Upper lobe of right lung (tissue), 1 donor: ENCODE measurements at places on chromosomes 7 and 10. TPM values are rescaled to one million over a fixed set of nuclear protein-coding genes. Genes with fewer than 3 reads are reported as not detected.

DNA sequence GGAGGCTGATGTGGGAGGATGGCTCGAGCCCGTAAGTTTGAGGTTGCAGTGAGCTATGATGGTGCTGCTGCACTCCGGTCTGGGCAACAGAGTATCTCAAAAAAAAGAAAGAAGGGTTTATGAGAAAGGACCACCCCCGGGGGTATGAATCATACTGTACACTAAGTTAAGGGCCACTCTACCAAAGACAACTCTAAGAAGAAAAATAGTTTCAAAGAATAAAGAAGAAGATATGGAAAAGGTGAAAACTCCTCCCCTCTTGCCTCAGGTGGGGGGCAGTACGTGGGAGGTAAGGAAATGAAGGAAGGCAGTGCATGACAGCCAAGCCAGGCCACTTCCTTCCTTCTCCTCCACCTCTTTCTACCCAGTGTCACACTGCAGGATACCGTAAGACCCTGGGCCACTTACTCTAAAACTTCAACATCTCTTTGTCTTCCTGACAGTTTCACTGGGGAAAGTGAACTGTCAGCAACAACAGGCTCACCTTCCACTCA is 61.3 kb downstream of the PIP4K2A start:
- H3K4me3 ChIP-seq, result no peak overlapping the region
- peaks cover 76% of the 10 kb centered on the region for H3K4me1 ChIP-seq
- DNase-seq, result no peak

DNA sequence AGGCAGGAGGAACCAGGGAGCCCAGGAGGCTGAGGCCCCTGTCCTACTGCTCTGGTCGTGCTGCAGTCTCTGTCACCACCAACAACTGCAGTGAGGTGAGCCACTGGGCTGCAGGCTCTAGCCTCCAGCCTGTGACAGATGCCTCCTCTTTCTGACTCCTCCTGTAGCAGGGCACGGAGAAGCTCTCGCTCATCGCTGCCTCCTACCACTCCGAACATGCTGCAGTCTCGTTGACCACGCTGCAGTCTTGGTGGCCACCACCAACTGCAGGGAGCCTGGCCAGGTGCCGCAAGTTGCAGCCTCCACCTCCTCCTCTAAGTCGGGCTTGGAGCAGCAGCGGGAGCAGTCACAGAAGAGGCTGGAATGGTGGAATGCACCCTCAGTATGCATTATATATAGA is 22.1 kb upstream of the VOPP1 start:
- H3K36me3 ChIP-seq, result no peaks in the 10 kb centered on the region
- no peaks in the 10 kb centered on the region for H3K27me3 ChIP-seq
- no peak overlapping the region for H3K4me3 ChIP-seq
- no peaks in the 10 kb centered on the region for H3K4me1 ChIP-seq

DNA sequence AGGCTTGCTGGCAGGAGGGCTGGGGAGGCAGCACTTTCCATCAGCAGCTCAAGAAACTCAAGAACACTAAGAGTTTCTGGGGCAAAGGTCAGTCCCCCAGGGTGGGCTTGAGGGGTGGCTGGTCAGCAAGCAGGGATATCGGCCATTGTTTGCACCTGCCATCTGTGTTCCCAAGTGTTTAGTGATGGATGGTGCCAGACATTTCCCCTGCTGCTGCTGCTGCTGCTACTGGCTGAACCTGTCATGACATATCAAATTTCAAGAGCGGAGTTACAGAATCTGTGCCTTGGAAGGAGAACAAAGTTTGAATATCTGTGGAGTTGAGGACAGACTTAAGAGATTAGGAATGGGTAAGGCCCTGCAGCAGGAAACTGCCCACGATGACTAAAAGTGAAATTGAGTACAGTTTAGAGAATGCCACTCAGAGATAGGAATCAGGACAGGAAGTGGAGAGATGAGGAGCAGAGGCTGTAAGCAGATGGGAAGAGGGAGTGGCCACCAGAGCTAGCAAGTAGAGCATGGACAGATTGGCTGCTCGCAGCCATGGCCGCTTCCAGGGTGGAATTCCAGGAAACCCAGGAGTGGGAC is 39.2 kb upstream of the PPP1R3C start:
- H3K36me3 ChIP-seq, result no peaks in the 10 kb centered on the region
- no peak overlapping the region for H3K4me3 ChIP-seq
- no peak overlapping the region for H3K27ac ChIP-seq
- H3K4me1 ChIP-seq, result no peaks in the 10 kb centered on the region
- H3K27me3 ChIP-seq, result no peaks in the 10 kb centered on the region

GRCh38 chr10:111273635-111274034 is 196.8 kb downstream of the ADRA2A start:
- no peaks in the 10 kb centered on the region for H3K27me3 ChIP-seq
- H3K27ac ChIP-seq, result no peak overlapping the region
- H3K4me1 ChIP-seq, result no peaks in the 10 kb centered on the region
- H3K36me3 ChIP-seq, result no peaks in the 10 kb centered on the region
- no peak overlapping the region for H3K4me3 ChIP-seq
- no peak for DNase-seq

DNA sequence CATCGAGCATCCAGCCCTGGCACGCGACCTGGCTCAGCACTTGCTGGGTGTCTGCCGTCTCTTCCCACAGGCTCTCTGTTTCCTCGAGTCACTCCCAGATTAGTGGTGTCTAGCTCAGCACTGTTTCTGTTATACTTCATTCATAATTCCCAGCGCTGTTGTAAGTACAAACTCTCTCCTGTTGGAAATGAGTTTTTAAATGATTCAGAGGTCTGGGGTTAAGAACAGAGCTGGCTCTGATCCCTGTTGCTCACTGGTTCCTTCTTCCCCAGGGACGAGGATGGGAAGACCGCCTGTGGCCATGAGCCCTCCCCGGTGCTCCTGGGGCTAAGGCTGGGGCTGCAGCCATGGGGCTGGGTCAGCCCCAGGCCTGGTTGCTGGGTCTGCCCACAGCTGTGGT is 17.3 kb upstream of the C10orf95 start:
- no peaks in the 10 kb centered on the region for H3K27me3 ChIP-seq
- no peak for DNase-seq
- peaks cover 5% of the 10 kb centered on the region for H3K36me3 ChIP-seq
- no peak overlapping the region for H3K4me3 ChIP-seq
- H3K27ac ChIP-seq, result peak overlapping the region; percentile 60
- H3K4me1 ChIP-seq, result peaks cover 4% of the 10 kb centered on the region

DNA sequence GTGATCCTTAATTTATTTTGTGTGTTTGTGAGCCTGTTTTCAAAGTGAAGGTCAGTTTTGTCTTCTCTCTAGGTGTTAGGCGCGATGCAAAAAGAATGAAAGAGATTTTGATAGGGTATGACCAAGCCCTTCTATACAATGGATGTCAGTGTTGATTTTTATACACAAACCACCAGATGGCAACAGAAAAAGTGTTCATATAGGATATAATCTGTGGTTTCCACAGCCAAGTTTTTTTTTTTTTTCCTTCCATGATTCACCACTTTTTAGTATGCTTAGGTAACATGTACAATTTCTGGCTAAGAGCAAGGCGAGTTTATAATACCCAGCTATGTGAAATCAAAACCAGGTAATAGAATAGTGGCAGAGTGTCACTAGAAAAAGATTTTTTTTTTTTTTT is 8.1 kb downstream of the SDK1 start:
- no peaks in the 10 kb centered on the region for H3K4me1 ChIP-seq
- DNase-seq, result no peak
- no peaks in the 10 kb centered on the region for H3K36me3 ChIP-seq
- no peak overlapping the region for H3K4me3 ChIP-seq
- H3K27ac ChIP-seq, result no peak overlapping the region

DNA sequence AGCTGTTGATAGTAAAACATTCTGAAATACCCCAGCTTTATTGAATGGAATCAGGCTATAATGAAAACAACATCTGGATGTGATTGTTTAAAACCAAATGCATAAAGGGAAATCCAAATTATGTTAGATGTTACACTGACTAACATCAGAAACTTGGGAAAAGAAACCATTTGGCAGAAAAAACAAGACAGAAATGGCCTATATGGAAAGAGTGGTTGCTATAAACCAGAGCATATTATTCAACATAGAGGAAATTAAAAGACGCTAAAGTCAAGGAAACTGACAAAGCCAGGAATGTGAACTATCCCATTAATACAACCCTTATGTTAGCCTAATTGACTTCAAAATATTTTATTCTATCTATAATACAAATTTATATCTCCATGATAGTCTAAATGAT is 53.0 kb upstream of the CABCOCO1 start:
- no peak overlapping the region for H3K4me3 ChIP-seq
- no peak overlapping the region for H3K27ac ChIP-seq
- peaks cover 11% of the 10 kb centered on the region for H3K4me1 ChIP-seq

DNA sequence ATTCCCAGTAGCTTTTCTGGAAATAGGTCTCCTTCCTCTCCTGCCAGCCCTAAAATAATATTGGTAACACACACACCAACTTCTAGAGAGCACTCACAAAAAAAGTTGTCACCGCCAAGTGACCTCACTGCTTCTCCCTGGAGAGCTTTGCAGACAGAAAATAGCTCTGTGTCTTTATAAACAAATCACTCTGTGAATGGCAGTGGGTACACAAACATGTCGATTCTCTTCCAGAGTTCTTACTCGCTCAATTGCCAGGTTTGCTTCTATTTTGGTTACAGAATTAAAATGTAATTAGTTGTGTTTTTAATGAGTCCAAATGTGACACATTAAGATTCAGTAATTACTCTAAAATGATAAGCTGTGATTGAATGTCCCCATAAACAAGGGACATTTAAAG is 649.2 kb upstream of the C7orf33 start:
- no peaks in the 10 kb centered on the region for H3K27me3 ChIP-seq
- DNase-seq, result no peak
- H3K36me3 ChIP-seq, result no peaks in the 10 kb centered on the region
- no peak overlapping the region for H3K4me3 ChIP-seq
- no peaks in the 10 kb centered on the region for H3K4me1 ChIP-seq

GRCh38 chr7:151743481-151743983 is 133.4 kb downstream of the PRKAG2 start:
- no peaks in the 10 kb centered on the region for H3K27me3 ChIP-seq
- peaks cover 36% of the 10 kb centered on the region for H3K4me1 ChIP-seq
- DNase-seq, result no peak
- H3K27ac ChIP-seq, result no peak overlapping the region
- H3K36me3 ChIP-seq, result no peaks in the 10 kb centered on the region
- no peak overlapping the region for H3K4me3 ChIP-seq

- no peak overlapping the region for H3K27ac ChIP-seq
- no peaks in the 10 kb centered on the region for H3K4me1 ChIP-seq
- H3K4me3 ChIP-seq, result no peak overlapping the region
- DNase-seq, result no peak
These were observed 182.0 kb downstream of the CUX1 start for GRCh38 chr7:101999393-101999792.

- H3K27ac ChIP-seq, result peak overlapping the region; percentile 31
- no peaks in the 10 kb centered on the region for H3K4me1 ChIP-seq
- H3K36me3 ChIP-seq, result no peaks in the 10 kb centered on the region
- H3K4me3 ChIP-seq, result no peak overlapping the region
- DNase-seq, result no peak
- H3K27me3 ChIP-seq, result no peaks in the 10 kb centered on the region
These were observed 14.7 kb downstream of the CALCR start for GRCh38 chr7:93559639-93560491.

GRCh38 chr10:104622598-104623209 is 18.4 kb upstream of the SORCS3 start:
- no peaks in the 10 kb centered on the region for H3K4me1 ChIP-seq
- no peak overlapping the region for H3K4me3 ChIP-seq
- H3K36me3 ChIP-seq, result no peaks in the 10 kb centered on the region
- no peak overlapping the region for H3K27ac ChIP-seq
- DNase-seq, result no peak

- peak; percentile 87 for DNase-seq
- peak overlapping the region; percentile 69 for H3K4me3 ChIP-seq
- H3K27ac ChIP-seq, result peak overlapping the region; percentile 89
- H3K4me1 ChIP-seq, result peaks cover 46% of the 10 kb centered on the region
- no peaks in the 10 kb centered on the region for H3K36me3 ChIP-seq
- H3K27me3 ChIP-seq, result no peaks in the 10 kb centered on the region
These were observed 1.0 kb downstream of the CHST15 start for GRCh38 chr10:124092250-124092859.

DNA sequence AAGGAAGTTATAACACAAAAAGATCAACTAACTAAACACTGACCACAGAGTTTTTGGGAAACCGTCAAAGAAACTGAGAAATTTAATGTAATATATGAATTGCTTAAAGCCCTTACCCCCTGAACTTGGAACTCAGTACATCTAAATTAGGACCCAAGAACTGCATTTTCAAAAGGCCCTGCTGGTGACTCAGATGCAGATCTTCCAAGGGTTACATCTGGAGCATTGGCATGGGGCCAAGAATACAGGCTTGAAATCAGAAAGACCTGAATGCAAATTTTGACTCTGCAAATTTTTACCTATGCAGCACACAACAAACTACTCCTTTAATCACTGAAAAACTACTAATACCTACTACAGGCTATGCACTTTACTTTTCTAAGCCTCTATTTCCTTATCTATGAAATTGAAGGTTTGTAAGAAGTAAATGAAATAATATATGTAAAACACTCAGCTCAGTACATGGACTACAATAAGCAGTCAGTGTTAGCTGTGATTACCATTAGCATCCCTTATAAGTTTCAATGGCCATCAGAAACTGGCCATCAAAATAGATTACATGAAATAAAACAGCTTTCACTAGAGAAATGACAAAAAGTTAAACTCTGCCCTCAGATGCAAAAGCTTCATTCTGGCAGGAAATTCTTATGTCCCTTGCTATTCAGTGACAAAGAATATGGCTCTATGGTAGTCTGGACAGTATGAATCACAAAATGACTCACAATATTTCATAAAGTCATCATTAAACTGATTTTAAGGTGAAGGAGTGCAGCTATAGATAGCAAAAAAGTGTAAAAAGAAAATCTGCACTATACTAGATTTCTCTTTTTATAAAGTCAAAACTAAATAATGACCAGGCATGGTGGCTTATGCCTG is 43.6 kb downstream of the NSUN6 start:
- H3K36me3 ChIP-seq, result no peaks in the 10 kb centered on the region
- H3K4me1 ChIP-seq, result no peaks in the 10 kb centered on the region
- no peak overlapping the region for H3K4me3 ChIP-seq
- no peak overlapping the region for H3K27ac ChIP-seq

GRCh38 chr7:133784486-133785001 is 342.6 kb upstream of the LRGUK start:
- no peaks in the 10 kb centered on the region for H3K4me1 ChIP-seq
- H3K27me3 ChIP-seq, result no peaks in the 10 kb centered on the region
- no peaks in the 10 kb centered on the region for H3K36me3 ChIP-seq
- no peak overlapping the region for H3K4me3 ChIP-seq

DNA sequence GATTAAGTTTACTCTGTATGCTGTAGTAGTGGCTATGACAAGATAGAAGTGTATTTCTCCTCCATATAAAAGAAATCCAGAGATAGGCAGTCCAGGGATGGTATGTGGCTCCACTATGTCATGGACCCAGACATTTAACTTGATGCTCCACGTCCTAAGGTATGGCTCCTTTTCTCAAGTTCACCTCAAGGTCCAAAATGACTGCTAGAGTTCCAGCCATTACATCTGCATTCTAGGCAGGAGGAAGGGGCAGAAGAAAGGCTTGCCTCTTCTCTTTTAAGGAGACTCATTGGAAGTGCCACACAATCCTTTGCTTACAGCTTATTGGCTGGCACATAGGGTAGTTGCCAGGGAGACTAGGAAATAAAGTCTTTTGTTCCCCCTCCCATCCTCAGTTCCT is 27.7 kb upstream of the ATXN7L1 start:
- no peak overlapping the region for H3K4me3 ChIP-seq
- no peaks in the 10 kb centered on the region for H3K4me1 ChIP-seq
- no peaks in the 10 kb centered on the region for H3K36me3 ChIP-seq
- no peak for DNase-seq
- no peaks in the 10 kb centered on the region for H3K27me3 ChIP-seq

Gene PPP1R17
- total RNA-seq, result not detected

Gene HOXA9
- total RNA-seq, result 1.2 TPM

Gene ARHGAP12
- 27.2 TPM for total RNA-seq

Gene ASNS
- 15.7 TPM for total RNA-seq
